ENCODE measurements at places on chromosomes 7 and 10.

GRCh38 chr7:36777062-36777461, 52.8 kb upstream of the AOAH start:
- no peak for DNase-seq

GRCh38 chr10:59085711-59086502, 90.5 kb upstream of the PHYHIPL start:
- no peak for DNase-seq

DNA sequence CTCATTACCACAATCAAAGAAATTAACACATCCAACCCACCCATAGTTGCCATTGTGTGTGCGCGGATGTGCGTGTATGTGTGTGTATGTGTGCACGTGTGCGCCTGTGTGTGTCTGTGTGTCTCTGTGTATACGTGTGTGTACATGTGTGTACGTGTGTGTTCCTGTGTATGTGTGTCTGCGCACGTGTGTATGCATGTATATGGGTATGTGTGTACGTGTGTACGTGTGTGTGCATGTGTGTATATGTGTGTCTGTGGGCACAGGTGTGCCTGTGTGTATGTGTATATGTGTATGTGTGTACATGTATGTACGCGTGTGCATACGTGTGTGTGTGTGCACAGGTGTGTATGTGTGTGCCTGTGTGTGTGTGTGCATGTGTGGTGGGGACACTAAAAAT, 48.9 kb downstream of the EGFR start:
- DNase-seq = no peak

DNA sequence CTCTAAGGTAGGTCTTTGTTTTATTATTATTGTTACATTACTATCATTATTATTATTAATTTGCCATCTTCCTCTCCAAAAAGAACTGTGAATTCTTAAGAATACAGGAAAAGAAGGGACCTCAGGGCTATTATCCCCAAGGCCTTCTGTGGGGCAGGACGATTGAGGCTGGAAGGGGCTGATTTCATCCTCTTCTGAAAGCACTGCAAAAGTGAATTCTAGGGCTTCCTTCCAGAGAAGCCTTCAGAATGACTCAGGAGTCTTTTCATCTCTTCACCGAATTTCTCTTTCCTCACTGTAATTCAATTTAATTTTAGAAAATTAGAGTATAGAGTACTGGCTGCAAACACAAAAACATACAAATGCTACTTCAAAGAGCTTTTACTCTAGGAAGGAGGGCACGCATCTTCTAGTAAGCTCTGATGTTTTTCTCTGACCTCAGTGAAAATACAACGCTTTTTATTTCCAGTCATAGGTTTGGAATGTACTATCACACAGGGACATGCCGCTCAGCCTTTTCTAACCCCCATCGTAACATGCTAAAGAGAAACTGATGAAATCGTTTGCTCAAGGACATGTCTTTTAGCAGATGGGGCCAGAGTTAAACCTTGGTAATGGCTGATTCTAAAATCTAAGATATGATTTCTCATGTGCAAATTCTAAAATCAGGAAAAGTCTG, 280.2 kb upstream of the PITRM1 start:
- no peak for DNase-seq

DNA sequence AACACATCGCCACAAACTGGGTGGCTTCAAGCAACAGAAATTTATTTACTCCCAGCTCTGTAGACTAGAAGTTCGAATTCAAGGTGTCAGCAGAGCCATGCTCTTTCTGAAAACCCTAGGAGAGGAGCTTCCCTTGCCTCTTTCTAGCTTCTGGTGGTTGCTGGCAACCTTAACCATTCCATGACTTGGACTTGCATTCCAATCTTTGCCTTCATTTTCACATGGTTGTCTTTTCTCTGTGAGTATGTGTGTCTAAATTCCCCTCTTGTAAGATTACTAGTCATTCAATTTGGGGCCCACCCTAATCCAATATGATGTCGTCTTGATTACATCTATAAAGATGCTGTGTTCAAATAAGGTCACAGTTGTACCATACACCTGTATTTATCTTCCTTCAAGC, 65.9 kb upstream of the PRKG1 start:
- no peak for DNase-seq

GRCh38 chr7:69837387-69838068, 239.3 kb downstream of the AUTS2 start:
- no peak for DNase-seq
